ENCODE measurements at places on chromosomes 4 and X. TPM values are rescaled to one million over a fixed set of nuclear protein-coding genes. Genes with fewer than 3 reads are reported as not detected.

The CCDC110 gene
- total RNA-seq: 6.2 TPM

The CFI gene
- 2.2 TPM for total RNA-seq

The CXCL11 gene
- not detected for total RNA-seq

GRCh38 chr4:163332526-163333406 is at the start of gene NPY1R:
NPY1R (minus strand) TSS chr4:163332596; CDS start chr4:163326554, 6,042 bp downstream.
- DNase-seq: peak; percentile 33
- H3K4me1 ChIP-seq: peaks cover 10% of the 10 kb centered on the region
- H3K27me3 ChIP-seq: no peaks in the 10 kb centered on the region
- peak within 1 kb of the TSS; percentile 76 for H3K27ac ChIP-seq
- H3K36me3 ChIP-seq: no peaks in the 10 kb centered on the region

The GYPE gene
- total RNA-seq: 1.1 TPM

DNA sequence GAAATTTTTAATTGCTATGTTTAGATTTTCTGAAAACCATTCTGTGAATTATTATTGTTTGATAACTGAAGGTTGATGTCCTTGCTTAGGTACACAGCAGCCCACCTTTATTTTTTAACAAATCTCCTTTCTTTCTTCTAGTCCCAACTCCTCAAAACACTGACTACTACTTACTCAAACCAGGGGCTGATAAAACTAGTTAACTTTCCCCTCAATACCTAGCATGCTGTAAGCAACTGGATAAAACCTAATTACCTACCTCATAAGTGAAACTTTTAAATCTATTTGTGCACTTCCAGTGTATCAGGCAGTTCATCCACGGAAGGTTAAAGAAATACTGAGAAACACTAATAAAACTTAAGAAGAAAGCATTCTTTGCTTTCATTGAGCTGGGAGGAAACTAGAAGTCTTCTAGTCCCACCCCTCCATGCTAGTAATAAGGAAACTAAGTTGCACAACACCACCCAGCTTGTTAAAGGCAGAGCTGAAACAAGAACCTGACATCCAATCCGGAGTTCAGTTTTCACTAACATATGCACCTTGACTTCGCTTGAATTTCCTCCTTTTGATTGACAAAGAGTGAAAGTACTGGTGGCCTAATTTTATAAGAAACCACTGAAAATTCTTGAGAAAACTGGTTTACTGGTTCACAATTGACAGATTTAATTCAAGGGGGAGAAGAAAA is 180.2 kb upstream of the TET2 start:
- no peaks in the 10 kb centered on the region for H3K27me3 ChIP-seq
- H3K4me1 ChIP-seq: no peaks in the 10 kb centered on the region
- H3K36me3 ChIP-seq: no peaks in the 10 kb centered on the region
- DNase-seq: no peak

DNA sequence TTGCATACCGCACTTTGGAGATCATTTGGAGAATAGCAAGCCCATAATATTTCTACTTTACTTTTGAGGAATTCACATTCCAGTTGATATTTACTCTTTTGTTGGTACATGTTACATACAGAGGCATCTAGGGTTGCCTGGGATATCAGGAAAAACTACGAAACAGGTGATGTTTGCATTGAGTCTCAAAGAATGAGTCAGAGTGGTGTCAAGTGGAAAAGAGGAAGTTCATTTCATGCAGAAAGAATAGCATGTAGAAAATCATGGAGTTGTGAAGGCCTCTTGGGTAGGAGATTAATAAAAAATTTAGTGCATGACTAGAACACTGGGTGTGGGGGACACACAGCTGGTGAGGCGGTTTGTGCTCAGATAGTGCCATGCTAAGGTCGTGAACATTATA is 33.5 kb upstream of the ELOVL6 start:
- H3K36me3 ChIP-seq: no peaks in the 10 kb centered on the region
- DNase-seq: no peak
- no peak overlapping the region for H3K27ac ChIP-seq
- H3K4me3 ChIP-seq: no peak overlapping the region
- no peaks in the 10 kb centered on the region for H3K27me3 ChIP-seq
